Frontal cortex (tissue), 4 donors: ENCODE measurements at places on chromosomes 1 and 21. TPM values are rescaled to one million over a fixed set of nuclear protein-coding genes. Genes with fewer than 3 reads are reported as not detected.

Gene PGLYRP3
- total RNA-seq, result not detected

Gene CYP4X1
- 18.3 TPM for total RNA-seq

Gene AGMAT
- 0.82 TPM for total RNA-seq

Gene SHISA4
- 22.4 TPM for total RNA-seq
